ENCODE measurements at places on chromosomes 7 and 10.

DNA sequence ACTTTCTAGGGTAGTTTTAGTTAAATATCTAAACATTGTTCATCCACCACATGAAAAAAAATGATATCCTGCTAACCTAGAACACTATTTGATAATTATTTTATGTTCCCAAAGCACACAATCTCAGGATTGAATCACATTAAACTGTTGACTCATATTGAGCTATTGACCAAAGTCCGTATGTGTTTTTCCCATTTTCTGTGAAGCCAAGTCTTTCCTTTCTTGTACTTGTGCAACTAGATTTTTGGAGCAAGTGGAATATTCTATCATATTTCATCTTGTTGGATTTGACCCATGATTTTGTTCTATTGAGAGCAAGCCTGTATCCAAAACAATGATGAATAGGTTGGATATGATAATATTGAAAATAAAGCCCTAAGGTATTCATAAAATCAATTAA is 164.6 kb downstream of the SKAP2 start:
- DNase-seq, result no peak

- DNase-seq, result no peak
Measured at GRCh38 chr7:79893991-79894390, 240.6 kb upstream of the GNAI1 start.

GRCh38 chr10:86371691-86372090 is 5.1 kb upstream of the GRID1 start:
- no peak for DNase-seq

- no peak for DNase-seq
Measured at GRCh38 chr7:149140831-149141230, 6.4 kb upstream of the ZNF398 start.

GRCh38 chr7:16721541-16721940 is 32.0 kb upstream of the TSPAN13 start:
- DNase-seq, result no peak

- no peak for DNase-seq
Measured at GRCh38 chr10:128645486-128645885, 519.3 kb upstream of the MKI67 start.
